ENCODE measurements at places on chromosomes 16 and 17.

- no peak for DNase-seq
Observed at GRCh38 chr17:34762078-34762477, 182.7 kb downstream of the TMEM132E start.

- DNase-seq, result no peak
Observed at GRCh38 chr16:70553645-70554044, 30.0 kb downstream of the SF3B3 start.

- DNase-seq, result no peak
Observed at GRCh38 chr17:16215965-16216316, 607 bp upstream of the NCOR1 start.

DNA sequence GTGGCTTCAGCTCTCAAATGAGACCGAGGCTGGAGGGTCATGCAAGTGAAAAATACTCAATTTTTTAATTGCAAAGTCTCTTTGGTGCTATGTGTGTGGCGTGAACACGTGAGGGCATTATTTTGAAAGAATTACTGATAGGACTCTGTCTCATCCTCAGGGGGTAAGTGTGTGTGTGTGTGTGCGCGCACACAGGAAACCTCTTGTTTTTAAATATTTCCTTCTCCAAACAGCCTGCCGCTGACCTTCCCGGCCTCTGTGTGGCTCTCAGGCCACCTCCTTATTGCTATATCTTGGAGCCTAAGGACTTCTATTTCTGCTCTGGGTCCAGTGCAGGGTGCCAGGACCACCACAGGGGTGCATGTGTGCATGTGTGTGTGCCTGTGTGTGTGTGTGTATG, 99.7 kb downstream of the CMIP start:
- DNase-seq, result no peak

- no peak for DNase-seq
Observed at GRCh38 chr16:69720822-69721430, 5.4 kb downstream of the NQO1 start.

All from stimulated activated CD8-positive, alpha-beta memory T cell treated with anti-CD3 and anti-CD28 coated beads, Interleukin-15, amount 100 ng/mL, for 48 hours (primary cell).